ENCODE measurements at places on chromosomes 16 and 17.

DNA sequence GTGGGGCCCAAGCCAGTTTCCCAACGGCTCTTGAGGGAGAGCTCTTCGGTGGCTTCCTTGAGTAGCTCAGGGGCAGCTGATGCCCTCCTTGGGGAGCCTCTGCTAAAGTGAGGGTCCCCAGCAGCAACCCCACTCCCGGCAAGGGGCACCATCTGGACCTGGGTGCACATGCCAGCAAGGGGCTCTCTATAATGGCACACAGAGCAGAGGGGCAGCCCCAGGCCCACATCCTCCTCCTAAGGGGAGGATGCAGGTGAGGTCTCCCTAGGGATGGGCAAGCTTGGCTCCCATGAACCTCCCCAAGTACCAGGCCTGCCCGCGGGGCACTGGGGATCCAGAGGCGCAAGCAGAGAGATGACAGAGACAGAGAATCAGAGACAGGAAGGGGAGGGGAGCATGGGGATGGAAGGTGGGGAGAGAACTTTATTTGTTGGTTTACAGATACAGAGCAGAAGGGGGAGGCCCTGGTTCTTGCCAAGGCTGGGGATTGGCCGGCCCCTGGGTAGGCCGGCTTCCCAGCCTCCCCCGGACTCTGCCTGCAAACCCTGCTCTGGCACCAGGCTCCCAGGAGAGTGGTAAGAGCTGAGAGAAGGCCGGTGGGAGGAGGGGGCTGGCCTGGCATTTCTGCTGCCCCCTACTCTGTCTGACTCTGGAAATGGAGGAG is 61.4 kb downstream of the SRCIN1 start:
- DNase-seq: no peak

- DNase-seq: no peak
These were observed 7.7 kb upstream of the ARHGAP23 start for GRCh38 chr17:38420518-38420917.

- no peak for DNase-seq
These were observed 177.7 kb downstream of the TMEM132E start for GRCh38 chr17:34757106-34757505.

GRCh38 chr16:14559809-14560241 is 70.2 kb downstream of the PARN start:
- DNase-seq: no peak

DNA sequence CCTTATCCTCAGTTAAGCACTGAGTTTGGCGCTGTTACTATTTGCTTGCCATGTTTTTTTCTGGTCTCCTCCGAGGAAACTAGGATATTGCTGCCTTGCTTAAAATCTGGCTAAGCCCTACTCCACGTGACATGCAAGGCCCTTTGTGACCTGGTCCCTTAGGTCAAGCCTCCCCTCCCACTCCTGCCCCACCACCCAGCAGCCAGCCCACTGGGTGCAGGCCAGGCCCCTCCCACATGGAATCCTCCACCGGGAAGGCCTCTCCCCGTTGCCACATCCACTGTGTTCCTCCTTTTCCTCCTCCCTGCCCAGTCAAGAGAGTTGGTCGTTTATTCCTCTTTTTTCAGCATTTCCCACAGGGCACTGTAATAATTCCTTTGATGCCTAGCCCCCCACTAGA is 16.2 kb downstream of the PSMD3 start:
- DNase-seq: no peak

GRCh38 chr17:81912441-81913309 is 1.5 kb upstream of the PCYT2 start:
- no peak for DNase-seq

GRCh38 chr17:70100983-70101382 is 26.0 kb downstream of the KCNJ16 start:
- no peak for DNase-seq

DNA sequence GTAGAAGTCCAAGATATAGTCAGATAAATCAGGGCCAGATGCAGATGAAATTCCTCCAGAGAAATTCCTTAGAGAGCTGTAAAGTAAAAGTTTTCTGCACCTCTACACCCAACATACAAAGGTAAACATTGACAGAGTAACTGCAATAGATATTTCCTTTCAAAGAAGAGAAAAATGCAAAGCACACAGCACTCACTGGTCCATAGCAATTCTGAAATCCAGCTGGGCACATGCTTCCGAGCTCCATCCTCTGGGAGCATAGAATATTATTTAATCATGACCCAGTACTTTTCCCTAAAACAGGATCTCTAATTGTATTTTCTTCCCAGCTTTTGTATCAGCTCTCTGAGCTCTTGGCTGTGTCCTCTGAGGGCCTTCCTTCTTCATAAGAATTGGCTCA is 239.5 kb upstream of the IRX3 start:
- DNase-seq: no peak

- DNase-seq: no peak
These were observed 111.7 kb upstream of the COX10 start for GRCh38 chr17:13957636-13958035.

DNA sequence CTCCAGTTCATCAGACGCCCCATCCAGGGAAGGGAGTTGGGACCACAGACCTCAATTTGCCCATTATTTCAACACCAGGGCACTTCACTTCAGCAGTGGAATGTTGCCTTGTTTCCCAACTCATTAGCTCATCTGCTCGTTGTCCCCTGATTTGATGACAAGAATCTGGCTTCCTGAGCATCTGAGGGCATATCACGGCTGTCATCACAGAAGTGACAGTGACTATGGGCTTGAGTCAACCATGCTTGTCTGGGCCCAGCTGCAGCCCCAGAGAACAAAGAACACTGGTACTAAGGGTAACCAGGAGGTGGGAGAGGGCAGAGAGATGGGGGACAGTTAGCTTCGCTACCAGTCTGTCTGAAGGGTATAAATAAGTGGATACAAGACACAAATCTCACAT is 266.0 kb upstream of the SDK2 start:
- DNase-seq: no peak

GRCh38 chr16:27514806-27515205 is 34.9 kb downstream of the GTF3C1 start:
- no peak for DNase-seq

DNA sequence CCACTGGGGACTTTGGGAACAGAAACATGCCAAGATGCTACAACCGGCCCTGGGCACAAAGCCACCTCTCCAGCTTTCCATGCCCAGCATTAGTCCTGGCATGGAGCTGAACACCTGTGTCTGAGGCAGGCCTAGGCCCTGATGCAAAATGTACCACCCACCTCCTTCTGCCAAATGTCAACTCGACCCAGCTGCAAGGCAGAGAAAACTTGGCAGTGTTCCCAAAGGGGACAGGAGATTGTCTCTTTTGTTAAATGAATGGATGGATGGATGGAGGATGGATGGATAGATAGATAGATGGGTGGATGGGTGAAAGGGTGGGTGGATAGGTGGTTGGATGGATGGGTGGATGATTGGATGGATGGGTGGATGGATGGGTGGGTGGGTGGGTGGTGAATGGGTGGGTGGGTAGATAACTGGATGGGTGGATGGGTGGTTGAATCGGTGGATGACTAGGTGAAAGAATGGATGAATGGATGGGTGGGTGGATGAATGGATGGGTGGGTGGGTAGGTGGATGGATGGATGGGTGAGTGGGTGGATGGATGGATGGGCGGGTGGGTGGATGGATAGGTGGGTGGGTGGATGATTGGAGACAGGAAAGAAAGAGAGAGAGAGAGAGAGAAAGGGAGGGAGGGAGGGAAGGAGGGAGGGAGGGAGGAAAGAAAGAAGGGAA is 73.4 kb upstream of the TNRC6C start:
- DNase-seq: no peak

DNA sequence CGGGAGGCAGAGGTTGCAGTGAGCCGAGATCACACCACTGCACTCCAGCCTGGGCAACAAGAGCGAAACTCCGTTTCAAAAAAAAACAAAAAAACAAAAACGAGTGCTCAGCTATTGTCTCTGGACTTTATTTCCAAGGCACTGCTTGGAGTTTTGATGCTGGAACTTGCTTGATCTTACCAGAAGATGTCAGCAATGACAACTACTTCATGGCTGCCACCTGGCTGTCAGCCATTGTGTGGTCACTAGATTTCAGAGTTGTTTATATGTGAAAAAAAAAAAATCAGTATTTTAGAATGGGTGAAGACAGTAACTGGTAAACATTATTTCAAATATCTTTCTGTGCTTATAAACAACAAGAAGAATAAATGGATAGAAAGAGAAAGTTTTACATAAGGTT is 26.3 kb upstream of the OR4D1 start:
- DNase-seq: no peak

DNA sequence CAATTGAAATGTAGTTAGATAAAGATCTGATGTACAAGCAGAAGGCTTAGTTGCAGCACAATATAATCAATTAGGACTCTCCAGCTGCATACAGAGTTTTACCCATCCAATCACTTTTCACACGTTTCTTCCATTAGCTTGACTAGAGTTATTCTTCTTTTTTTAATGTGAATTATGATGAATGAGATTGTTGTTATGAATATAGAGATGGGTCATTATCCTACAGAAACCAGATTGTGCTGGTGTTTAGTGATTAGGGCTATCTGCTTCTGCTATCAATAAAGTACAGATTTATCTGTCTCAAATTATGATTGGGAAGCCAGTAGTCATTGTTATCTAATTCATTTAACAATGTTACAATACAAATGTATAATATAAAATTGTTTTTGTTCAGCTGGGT is 221.4 kb upstream of the TBX2 start:
- no peak for DNase-seq

- DNase-seq: no peak
These were observed 12.7 kb downstream of the NATD1 start for GRCh38 chr17:21240369-21241055.

DNA sequence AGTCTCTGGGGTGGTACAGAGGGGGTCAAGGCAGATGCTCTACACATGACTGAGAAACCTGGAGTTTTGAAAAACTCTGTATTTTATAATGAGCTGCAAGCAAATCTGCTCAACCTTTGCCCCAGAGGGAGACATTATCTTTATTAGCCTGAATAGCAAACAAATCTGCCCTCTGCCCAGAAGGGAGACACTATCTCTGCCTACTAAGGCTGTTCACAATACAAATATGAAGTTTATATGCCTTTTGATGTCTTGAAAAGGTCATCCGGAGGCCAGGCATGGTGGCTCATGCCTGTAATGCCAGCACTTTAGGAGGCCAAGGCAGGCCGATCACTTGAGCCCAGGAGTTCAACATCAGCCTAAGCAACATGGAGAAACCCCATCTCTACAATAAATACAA is 11.0 kb upstream of the XYLT1 start:
- DNase-seq: no peak

DNA sequence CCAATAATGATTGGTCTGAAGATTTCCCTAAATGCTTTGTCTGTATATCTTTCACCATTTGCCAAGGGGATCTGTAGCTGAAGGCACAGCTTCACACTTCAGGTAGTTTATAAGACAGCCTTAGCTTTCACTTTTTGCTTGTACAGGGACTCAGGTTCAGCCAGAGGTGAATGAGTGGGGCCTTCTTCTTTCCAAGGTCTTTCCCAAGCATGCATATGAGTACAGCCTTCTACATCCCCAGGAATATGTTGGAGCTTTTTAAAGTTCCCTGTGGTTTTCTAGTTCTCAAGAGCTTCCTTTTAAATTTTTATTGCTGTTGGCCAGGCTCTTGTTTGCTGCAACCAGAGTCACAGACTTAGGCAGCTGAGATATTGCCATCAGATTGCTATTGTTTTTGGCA is 17.9 kb upstream of the SPDYE4 start:
- DNase-seq: no peak

- DNase-seq: no peak
These were observed 25.3 kb downstream of the IGF2BP1 start for GRCh38 chr17:49022391-49022941.

DNA sequence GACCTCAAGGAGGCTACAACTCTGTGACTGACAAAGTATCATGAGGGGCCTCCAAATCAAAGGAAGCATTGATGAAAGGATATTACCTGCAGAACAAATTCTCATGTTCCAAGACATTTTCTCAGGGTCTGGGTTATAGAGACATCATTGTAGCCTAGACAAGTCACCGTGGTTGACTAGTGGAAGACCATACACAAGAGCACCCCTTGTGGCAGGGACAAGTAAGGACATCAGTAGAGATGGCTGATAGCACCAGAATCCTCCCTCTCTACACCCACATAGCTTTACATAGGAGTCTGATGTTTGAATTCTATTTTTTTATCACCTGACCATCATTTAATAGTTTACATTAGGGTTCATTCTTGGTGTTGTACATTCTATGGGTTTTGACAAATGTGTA is 32.5 kb upstream of the CDH8 start:
- DNase-seq: no peak

DNA sequence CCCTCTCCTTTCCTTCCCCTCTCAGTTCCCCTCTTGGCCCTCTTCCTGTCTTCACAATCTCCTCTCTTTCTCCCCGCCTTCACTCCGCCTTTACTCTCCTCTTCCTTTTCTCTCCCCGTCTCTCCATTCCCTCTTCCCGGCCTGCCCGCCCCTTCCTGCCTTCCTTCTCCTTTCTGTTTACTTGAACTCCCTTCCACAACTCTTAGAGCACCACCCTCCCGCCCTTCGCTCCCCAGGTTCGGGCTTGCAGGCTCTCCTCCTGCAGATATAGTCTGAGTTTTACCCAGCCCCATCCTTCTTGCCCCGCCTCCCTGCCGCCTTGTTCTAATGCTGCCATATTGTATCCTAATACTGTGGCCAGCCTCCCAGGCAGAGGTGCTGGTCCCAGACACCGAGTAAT is 201.5 kb upstream of the N4BP1 start:
- no peak for DNase-seq

GRCh38 chr16:67146523-67147357 is 4.1 kb downstream of the B3GNT9 start:
- DNase-seq: no peak

- no peak for DNase-seq
These were observed 45.8 kb downstream of the LCMT1 start for GRCh38 chr16:25157271-25157875.

Measured in stimulated activated CD8-positive, alpha-beta memory T cell treated with anti-CD3 and anti-CD28 coated beads, Interleukin-2, amount 100 ng/mL, for 48 hours (primary cell).